ENCODE measurements at places on chromosomes 3 and 15.

DNA sequence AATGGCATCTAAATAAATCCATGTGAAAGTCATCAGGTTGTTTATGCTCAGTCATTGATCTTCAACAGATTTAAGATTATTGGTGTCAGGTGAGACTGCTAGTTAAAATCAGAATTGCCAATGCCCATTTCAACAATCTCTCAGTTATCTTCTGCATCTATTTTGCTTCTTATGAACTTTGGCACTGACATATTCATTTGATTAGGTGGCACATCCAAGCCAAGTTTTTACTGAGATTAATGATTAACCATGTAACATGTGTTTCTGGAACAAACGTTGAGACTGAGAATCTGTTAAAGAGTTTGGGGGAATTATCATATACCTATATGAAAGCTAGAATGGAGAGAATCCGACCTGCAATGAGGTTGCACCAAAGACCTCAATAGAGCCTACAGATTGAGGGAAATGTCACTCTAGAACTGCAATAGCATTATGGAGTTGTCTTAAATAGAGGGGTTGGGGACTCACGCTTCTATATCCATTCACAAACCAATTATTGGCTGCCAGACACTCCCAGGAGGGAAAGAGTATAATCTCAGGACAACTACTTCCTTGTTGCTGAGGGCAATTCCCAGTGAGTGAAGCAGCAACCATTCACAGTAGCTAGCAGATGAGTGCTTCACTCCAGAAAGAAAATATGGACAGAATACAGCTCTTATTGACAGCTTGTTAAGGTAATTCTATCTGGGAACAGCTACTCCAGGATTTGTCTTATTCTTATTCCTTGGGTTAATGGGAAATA, 891.3 kb downstream of the SQOR start:
- no peak for DNase-seq

DNA sequence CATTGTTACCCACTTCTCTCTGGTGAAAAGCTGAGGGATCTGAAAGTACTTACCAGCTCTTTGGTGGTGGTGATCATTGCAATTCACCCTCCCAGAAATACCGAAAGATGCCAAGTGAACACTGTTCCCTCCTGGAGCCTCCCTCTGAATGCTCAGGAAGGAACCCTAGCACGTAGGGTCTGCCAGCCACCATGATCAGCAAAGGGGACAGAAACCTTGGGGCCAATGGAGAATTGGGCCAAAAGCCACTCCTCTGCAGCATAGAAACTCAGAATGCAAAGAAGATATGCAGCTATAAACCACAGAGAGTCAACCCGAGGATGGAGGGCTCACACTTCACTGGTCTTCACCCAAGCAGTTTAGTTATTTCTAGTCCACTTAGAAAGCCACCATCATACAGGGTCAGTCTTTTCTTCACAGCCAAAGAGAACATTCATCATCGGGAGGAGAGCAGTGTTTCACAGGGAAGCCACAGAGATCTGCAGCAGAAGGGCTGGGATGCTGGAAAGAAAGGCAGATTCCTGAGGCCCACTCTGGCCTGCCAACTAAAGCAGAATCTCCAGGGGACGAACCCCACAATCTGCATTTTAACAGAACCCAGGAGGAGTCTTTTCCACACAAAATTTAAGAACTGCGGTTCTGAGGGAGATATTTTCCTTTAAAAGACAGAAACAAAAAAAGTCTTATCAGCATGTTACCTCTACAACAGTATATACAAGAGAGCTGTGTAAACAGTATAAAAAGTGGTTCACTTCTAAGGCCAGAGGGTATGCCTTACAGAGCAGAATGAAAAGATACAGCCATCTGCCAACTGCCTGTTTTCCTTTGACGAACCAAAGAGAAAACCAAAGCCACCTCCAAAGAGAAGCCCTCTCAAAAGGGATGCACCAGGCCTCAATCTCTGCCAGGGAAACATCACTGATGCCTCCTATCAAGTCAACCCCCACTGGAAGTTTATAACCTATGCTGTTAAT, 11.3 kb downstream of the TBC1D2B start:
- DNase-seq: no peak

GRCh38 chr3:8529738-8530525, 28.3 kb downstream of the LMCD1 start:
- no peak for DNase-seq

DNA sequence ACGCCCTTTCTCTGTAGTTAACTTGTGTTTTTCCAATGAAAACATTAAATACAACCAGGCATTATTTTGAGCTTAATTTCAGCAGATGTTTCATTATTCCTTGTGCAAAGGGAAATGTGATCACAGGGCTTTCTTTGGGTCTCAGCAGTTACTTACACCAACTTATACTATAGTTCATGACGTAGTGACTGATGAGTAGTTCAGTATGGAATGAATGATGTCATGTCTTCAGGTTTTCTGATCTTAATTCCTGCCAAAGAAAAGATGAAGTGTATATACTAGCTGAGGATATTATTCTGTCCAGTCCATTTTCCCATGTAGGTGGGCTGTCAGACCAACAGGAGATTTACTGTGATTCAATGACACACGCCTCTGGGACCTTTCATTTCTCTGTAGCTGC, 61.3 kb downstream of the MYRIP start:
- no peak for DNase-seq

DNA sequence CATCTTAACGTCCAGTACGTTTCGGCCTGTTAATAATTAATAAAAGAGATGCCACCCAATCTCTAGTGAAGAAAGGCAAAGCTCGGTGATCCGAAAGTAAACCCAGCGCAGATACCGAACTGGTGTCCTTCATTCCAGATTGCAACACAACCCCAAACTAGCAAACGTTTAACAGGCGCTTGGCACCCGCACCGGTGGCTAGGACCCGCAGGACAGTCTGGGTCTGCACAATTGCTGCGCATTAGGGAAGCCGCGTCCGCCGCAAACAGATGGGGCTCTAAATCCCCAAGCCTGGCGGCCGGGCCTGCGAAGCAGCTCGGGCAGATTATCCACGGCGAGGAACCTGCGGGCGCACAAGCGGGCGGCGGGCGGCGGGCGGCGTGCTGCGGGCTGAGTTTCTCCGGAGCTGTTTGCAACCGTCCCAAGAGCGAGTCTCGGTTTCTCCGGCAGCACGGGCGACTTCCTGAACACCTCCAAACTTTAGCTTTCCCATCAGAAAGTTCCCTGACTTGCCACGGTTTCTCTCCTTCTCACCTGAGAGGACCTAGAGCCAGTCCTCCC, 112.1 kb upstream of the ICE2 start:
- no peak for DNase-seq

DNA sequence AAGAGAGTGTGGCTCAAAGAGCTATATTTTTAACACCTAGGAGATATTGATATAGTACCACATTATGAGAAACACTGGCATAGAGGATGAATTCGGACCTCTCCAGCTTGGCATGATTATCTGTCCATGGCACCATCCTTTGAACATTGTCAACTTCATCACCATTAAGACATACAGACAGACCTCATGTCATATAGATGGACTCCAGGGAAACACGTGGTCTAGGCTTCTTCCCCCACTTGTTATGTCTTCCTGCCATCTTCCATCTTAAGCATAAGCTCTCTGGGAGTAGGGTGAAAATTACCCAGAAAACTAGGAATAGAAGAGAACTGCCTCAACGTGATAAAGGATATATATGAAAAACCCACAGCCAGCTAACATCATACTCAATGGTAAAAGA, 51.8 kb downstream of the OCA2 start:
- DNase-seq: no peak

GRCh38 chr3:95815828-95816227, 998.6 kb upstream of the EPHA6 start:
- no peak for DNase-seq

GRCh38 chr15:100601163-100601562, 821 bp downstream of the LINS1 start:
- no peak for DNase-seq

- no peak for DNase-seq
Observed at GRCh38 chr15:56176996-56177395, 66.7 kb downstream of the RFX7 start.

GRCh38 chr3:23810343-23811184, 4.8 kb downstream of the UBE2E1 start:
- no peak for DNase-seq

DNA sequence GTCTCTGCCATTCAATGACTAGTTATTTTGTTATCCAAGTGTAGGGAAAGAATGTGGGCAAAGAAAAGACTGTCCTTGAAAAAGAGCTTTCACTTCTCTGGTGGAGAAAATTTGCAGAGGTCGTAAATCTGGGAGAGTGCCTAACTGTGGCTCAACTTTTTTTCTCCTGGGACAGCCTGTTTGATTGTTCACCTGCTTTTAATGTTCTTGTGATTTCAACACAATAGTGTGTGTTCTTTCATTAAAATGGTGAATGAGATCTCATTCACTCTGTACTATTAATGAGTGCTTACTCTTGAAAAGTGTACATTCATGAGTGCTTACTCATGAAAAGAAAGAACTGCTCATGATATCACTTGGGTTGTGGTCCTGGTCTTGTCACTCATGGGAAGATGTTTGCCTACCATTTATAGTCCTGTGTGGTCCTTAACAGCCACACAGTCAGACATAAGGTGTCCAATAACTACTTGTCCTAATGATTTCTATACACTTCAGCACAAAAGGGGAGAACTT, 567.3 kb downstream of the GRM7 start:
- no peak for DNase-seq

- no peak for DNase-seq
Observed at GRCh38 chr3:142315083-142315482, 89.7 kb upstream of the GK5 start.

DNA sequence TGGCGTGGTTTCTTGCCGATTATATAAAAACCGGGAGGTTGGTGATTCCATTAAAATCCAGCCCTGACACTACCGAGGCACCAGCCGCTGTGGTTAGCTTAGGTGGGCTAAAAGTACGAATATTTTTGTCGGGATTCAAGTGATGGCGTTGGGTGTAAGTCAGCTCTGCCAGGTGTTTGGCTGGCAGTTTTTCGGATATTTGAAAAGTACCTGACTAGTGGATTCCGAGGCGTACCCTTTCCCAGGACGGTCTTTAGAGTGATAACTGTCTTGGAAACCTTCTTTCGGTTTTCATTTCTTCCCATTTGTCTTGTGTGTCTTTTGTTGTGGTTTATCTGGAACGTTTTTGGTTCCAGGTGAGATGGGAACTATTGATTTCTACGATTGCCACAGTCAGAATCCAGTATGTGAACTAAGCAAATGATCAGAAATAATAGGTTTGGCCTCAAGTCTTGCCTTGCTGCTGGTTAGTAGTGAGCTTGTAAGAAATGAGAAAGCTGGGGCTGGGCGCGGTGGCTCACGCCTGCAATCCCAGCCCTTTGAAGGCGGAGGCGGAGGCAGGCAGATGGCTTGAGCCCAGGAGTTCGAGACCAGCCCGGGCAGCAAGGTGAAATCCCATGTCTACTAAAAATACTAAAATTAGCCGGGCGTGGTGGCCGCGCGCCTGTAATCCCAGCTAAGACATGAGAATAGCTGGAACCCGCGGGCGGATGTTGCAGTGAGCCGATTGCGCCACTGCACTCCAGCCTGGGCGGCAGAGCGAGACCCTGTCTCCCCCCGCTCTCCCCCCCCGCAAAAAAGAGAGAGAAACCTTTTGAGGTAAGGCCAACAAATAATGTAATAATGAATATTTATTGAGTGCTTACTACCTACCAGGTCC, 1.4 kb downstream of the FYTTD1 start:
- DNase-seq: peak; percentile 75

- DNase-seq: no peak
Observed at GRCh38 chr3:13689373-13690260, 140.7 kb downstream of the FBLN2 start.

Measured in DMS79 treated with DMSO at 0.1 percent for 48 hours (cell line).